Activated gamma-delta T cell treated with anti-CD3 and anti-CD28 coated beads, Interleukin-2, amount 50 U/mL, for 16 hours (primary cell): ENCODE measurements at places on chromosomes 11 and 22.

- no peak for DNase-seq
These were observed 23.2 kb downstream of the NEAT1 start for GRCh38 chr11:65445604-65446445.

GRCh38 chr22:25039754-25040153 lies 87.2 kb downstream of the KIAA1671 start:
- DNase-seq = no peak

- no peak for DNase-seq
These were observed 79.4 kb downstream of the MPPED1 start for GRCh38 chr22:43491177-43491576.

DNA sequence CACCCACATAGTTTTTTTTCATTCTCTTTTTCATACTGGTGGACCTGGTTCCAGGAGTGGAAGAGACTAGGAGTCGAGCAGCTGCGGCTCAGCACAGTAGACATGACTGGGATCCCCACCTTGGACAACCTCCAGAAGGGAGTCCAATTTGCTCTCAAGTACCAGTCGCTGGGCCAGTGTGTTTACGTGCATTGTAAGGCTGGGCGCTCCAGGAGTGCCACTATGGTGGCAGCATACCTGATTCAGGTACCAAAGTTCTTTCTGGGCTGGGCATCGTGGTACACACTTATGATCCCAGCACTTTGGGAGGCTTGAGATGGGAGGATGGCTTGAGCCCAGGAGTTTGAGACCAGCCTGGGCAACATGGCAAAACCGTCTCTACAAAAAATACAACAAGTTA lies 4.2 kb downstream of the PTPMT1 start:
- no peak for DNase-seq

DNA sequence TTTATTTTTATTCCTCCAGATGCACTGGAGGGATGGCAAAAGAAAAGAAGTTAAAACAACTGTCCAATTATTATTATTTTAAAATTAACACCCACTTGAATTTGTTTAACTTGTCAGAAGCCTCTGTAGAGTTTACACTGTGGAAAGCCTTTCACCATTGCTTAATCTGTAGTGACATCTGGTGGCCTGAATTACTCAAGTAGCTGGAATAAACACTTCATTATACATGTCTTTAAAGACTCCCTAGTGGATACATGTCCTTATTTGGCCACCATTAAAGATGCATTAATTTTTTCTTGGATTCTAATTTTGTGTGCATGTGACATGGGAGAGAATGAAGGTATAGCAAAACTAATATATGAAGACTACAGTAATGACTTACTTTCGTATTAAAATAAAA lies 1496.5 kb downstream of the FAM181B start:
- no peak for DNase-seq

DNA sequence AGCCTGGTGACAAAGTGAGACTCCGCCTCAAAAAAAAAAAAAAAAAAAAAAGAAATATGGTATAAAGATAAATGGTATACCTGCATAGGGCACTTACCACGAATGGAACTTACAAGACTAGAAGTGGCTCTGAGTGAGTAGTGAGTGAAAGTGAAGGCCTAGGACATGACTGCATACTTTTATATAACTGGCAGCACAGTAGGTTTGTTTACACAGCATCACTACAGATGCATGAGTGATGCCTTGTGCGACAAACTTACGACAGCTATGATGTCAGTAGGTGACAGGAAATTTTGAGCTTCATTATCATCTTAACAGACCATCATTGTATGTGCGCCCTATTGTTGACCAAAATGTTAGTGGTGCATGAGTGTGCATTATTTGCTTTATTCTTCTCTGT lies 17.7 kb downstream of the XRCC6 start:
- no peak for DNase-seq

GRCh38 chr22:46515208-46516111 lies 22.0 kb downstream of the CELSR1 start:
- no peak for DNase-seq

- DNase-seq = no peak
These were observed 19.8 kb downstream of the PTDSS2 start for GRCh38 chr11:469684-470560.

DNA sequence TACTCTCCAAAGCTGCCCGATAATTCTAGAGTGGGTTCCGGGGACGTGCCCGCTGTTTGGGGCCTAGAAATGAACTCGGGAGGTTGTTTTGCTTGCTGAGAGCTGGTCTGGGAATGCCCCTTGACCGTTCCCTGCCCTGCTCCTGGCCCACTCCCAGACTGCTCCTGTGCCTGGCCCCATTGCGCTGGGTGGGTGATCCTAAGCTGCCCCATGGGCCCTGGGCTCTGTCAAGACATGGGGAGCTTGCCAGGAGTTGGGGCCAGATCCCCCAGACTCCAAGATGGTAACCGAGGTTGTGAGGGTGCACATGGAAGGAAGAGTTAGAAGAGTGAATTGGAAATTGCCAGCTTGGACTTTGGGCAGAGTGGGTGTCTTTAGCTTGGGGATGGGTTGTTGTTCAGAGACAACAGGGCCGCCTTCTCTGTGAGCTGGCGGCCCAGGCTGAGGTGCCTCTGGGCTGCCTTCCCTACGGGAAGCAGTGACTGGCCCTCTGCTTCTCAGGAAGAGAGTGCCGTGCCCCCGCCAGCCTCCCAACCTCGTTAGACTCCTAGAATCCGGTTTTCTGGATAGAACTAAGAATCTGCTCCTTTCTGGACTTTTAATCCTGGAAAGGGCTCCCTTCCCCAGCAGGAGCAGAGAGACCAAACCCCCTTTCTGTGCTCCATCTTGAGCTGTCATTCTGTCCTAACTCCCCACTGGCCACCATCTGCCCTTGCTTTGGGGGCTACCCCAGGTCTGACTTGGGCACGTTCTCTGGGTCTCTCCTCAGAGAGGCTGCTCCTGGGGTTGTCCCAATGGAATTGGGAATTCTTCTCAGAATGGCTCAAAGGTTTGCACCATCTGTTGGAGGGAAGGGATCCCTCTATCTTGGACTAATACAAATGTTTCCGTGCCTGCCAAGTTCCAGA lies 1.8 kb downstream of the ST3GAL4 start:
- no peak for DNase-seq

DNA sequence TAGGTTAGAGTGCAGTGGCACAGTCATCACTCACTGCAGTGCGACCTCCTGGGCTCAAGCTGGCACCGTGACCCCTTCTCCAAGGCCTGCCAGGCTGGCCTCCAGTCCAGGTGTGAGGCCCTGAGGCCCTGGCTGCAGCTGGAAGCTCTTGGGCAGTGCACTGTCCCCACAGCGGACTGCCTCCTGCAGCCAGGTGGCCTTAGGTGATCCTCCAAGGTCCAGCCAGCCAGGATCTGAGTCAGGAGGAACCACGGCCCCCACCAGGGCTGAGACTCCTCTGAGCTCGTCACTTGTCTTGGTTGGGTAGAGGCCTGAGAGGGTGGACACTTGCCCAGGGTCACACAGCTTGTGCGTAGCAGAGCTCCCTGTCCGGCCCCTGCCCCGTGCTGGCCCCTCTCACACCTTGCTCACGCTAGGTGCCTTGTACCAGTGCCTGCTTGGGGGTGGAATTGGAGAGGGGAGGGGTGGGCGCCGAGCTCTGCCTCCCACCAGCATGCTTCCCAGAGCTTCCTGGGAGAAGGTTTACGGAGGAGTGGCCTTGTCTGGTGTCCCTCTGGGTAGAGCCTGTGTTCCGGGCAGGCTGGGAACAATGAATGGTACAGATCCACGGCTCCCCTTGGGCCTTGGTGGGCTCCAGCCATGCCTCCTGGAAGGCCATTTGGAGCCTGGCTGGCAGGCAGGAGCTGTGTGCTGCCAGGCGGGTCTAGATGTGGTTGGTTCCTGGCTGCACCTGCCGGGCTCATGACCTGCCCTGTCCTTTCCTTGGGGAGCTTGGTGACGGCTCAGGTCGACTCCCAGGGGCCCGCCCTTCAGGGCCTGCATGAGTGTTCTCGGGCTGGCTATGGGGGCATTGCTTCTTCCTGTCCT lies 20.6 kb downstream of the KCNQ1 start:
- no peak for DNase-seq

DNA sequence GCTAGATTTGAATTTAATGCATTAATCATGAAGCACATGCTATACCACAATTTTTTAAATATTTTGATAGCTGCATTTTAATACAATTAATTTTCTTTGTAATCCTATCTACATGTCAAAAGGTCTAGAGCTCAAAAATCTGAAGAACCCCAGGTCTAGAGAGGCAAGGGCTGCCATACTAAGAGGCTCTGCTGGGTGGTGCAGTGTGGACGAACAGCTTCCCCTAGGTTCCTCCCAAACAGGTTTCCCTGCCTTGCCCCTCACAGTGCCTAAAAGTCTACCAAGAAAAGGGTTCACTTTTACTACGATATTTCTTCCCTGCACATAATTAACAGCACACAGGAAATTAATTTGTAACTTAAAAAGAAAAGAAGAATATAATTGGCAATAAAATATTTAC lies 681.1 kb downstream of the OPCML start:
- no peak for DNase-seq

GRCh38 chr11:117187428-117187798 lies 8.9 kb downstream of the SIDT2 start:
- DNase-seq = no peak

GRCh38 chr11:81570669-81571068 lies 1163.0 kb downstream of the FAM181B start:
- no peak for DNase-seq

- no peak for DNase-seq
These were observed 725.0 kb downstream of the ETS1 start for GRCh38 chr11:127862406-127862805.

DNA sequence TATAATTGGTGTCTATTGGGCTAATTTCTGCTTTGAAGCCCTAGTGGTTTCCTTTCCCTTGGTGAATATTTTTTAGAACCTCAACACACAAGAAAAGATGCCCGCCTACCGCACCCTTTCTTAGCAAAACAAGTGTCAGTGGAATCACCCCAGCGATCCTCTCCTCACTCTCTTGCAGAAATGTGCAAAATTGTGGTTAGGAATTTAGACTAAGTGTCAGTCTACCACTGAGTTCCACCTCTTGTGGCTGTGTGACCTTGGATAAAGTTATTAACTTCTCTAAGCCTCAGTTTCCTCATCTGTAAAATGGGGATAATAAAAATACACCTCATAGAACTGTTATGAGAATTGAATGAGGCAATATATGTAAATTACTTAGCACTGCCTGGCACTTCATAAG lies 5.3 kb upstream of the JAML start:
- peak; percentile 39 for DNase-seq

DNA sequence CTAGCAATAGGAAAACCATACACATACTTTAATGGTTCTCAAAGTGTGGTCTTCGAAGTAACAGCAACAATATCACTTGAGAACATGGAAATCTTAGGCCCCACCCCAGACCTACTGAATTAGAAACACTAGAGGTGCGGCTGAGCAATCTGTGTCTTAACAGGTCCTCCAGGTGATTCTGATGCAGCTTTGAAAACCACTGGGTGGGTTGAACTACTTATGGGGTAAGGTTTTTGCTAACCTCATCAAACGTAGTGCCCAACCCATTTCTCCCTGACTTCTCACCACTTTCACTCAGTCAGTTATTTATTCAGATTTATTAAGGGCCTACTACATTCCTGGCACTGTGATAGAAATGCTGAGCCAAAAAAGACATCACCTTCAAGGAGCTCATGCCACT lies 3.7 kb downstream of the MPZL2 start:
- DNase-seq = no peak

- DNase-seq = no peak
These were observed 24.1 kb upstream of the MYRF start for GRCh38 chr11:61728066-61728939.

DNA sequence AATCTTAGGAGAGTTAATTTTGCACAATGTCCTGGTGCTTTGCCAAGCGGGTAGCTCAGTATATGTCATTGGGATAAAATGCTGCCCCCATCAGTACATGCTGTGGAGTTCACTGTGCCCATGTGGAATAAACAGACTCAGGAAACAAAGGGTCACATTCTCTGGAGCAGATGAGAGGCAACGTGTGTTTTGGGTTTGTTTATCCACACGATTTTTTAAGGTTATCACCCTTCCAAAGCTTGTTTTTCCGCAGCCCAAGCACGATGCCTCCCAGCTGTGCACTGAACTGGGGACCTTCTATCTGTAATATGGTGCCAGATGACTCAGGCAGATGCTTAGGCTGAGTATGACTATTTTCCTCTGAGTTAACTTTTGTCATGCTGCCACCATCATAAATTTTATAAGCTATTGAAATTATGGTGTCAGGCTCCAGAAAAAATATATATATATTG lies 6.5 kb downstream of the OR4D6 start:
- DNase-seq = no peak

GRCh38 chr11:32331098-32331497 lies 104.2 kb downstream of the WT1 start:
- DNase-seq = no peak

GRCh38 chr11:71454470-71455113 lies 1.6 kb downstream of the NADSYN1 start:
- no peak for DNase-seq

DNA sequence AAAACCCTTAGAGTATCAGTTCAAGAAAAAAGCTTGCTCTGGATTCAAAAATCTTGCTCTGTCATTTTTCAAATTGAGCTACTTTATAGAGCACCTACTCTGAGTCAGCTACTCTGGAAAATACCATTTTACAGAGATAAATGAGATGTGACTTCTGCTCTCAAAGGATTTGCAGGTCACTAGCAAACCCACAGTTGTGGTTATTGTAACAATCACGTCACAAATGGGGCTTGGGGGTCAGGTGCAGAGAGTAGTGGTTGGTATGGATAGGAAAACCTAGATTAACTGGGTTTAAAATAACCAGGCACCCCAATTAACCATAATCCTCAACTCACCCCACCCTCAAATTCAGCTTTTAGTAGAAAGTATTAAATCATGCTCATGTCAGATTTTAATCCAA lies 52.3 kb downstream of the MSANTD4 start:
- DNase-seq = no peak

- no peak for DNase-seq
These were observed 325.8 kb downstream of the C11orf87 start for GRCh38 chr11:109747839-109748238.

GRCh38 chr11:71354394-71355105 lies 93.6 kb downstream of the DHCR7 start:
- no peak for DNase-seq

DNA sequence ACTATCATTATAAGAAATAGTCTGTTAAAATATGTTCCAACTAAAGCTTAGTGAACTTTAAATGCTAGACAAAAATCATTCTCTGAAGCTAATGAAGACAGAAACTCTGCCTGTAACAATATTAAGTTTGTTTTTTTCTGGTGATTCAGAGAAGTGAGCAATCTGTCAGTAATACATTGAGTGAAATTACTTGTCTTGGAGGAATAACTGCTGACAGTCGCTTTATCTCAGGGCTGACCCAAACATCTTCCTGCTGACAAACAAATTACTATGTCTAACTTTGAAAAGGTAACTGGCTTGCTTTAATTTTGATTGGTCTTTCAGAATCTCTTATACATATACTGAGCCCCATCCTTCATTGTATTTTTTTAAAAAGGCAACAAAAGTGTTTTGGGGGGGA lies 264.5 kb downstream of the SOX6 start:
- DNase-seq = no peak

GRCh38 chr11:45794169-45794568 lies 10.8 kb upstream of the SLC35C1 start:
- DNase-seq = no peak

- DNase-seq = no peak
These were observed at the start of gene TMEM121B for GRCh38 chr22:17121233-17122195. TSS of gene TMEM121B (minus strand) at chr22:17121360. CDS start at chr22:17121127, 233 bp downstream.

- DNase-seq = no peak
These were observed 144.9 kb downstream of the ARHGAP42 start for GRCh38 chr11:100831929-100832494.
